ENCODE measurements at places on chromosomes 11 and 22.

GRCh38 chr22:33851240-33851639 is 69.0 kb downstream of the LARGE1 start:
- no peak for DNase-seq

- DNase-seq, result no peak
Observed at GRCh38 chr11:128205796-128206195, 381.6 kb downstream of the ETS1 start.

DNA sequence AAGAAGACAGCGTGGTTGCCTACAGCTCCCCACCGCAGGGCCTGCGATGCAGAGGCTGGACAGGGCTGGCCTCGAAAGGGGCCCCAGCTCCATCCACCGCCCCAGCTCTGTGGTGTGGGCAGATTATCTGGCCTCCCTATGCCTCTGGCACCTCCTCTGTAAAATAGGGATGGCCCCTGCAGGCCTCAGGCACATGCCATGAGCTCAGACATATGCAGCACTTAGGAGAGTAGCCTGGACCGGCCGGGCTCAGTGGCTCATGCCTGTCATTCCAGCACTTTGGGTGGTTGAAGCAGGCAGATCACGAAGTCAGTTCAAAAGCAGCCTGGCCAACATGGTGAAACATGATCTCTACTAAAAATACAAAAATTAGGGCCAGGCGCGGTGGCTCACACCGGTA is 7.4 kb downstream of the APOBEC3D start:
- DNase-seq, result no peak

DNA sequence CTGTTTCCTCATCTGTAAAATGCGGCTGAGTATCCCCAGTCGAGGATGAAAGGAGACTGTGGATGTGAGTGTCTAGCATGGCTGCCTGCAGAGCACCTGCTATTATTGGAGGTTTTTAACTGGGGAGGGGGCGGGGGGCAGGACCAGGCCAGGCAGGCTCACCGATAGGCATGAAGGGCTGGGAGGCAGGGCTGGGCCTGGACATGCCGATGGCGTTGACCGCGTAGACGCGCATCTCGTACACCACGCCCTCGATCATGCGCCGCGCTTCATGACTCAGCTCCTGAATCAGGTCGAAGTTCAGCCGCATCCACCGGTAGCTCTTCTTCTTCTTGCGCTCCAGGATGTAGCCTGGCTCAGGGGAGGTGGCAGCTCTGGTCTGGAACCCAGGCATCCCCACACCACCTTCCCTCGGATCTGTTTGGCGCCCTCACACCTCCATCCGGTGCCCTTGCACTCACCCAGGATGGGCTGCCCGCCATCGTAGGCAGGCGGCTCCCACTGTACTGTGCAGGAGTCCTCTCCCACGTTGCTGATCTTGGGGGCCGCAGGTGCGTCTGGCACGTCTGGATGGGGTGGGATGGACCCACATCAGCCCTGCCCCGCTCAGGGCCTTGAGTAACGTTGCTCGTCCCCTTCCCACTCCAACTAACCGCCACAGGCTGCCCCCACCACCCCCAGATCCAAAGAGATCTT is 15.1 kb downstream of the MYBPC3 start:
- DNase-seq, result no peak

GRCh38 chr11:62856333-62856895 is 17.0 kb upstream of the WDR74 start:
- no peak for DNase-seq

- no peak for DNase-seq
Observed at GRCh38 chr11:78606667-78607066, 32.0 kb upstream of the NARS2 start.

DNA sequence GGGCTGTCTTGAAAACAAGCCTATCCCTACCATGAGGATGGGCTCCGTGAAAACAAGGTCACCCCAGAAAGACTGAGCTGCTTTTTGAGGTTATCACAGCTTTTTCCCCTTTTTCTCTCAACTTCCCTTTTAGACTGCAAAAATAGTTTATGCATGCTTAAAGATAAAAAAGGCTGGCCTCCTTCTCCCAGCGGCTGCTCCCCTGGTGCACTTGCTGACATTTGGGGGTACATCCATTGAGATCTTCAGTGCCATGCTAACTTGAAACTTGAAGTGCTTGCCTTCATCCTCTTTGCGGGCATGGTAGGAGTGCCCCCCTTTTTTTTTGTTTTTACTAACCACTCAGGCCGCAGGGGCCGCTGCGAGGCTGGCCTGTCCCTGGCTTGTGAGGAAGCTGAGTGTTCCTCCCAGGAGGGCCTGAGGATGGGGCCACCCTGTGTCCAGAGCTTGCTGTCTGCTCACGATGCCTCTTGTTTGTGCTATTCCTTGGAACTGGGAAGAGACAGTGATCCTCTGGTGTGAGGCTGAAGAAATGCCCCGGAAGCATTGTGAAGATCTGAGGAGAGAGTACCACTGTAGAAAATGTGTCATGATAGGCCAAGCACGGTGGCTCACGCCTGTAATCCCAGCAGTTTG is 2.2 kb downstream of the TANGO2 start:
- no peak for DNase-seq

All from urinary bladder (tissue), 4 donors.